ENCODE measurements at places on chromosomes 4 and X. TPM values are rescaled to one million over a fixed set of nuclear protein-coding genes. Genes with fewer than 3 reads are reported as not detected.

DNA sequence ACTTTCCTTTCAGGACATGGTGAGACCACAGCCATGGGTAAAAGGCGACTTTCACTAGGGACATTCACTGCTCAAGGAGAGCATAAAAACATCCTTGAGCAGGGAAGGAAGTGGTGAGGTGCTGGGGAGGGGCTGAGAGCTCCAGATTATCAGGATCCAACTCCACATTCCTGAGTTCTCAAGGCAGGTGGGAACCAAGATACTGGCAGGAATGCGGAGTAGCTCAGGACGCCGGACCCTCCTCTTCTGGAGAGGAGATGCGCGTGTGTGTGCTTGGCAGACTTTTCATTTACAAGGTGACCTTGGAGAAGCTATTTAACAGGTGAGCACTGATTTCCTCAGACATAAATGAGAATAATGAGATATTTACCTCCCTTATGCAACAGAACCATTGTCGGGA is 41.3 kb upstream of the TXK start:
- no peak for DNase-seq

SPATA18 gene
- 0.90 TPM for total RNA-seq

HELT gene
- not detected for total RNA-seq

DNA sequence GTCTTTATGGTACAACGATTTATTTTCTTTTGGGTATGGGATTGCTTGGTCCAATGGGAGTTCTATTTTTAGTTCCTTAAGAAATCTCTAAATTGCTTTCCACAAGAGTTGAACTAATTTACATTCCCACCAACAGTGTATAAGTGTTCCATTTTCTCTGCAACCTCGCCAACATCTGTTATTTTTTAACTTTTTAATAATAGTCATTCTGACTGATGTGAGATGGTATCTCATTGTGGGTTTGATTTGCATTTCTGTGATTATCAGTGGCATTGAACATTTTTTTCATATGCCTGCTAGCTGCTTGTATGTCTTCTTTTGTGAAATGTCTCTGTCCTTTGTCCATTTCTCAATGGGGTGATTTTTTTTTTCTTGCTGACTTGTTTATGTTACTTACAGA is 42.8 kb downstream of the UCHL1 start:
- DNase-seq = no peak

GRCh38 chr4:177511611-177512010 is 69.4 kb upstream of the AGA start:
- no peak for DNase-seq

GRCh38 chr4:48157271-48157670 is 23.2 kb upstream of the TXK start:
- DNase-seq = no peak

GRCh38 chr4:48139691-48140090 is 5.6 kb upstream of the TXK start:
- DNase-seq = no peak

DNA sequence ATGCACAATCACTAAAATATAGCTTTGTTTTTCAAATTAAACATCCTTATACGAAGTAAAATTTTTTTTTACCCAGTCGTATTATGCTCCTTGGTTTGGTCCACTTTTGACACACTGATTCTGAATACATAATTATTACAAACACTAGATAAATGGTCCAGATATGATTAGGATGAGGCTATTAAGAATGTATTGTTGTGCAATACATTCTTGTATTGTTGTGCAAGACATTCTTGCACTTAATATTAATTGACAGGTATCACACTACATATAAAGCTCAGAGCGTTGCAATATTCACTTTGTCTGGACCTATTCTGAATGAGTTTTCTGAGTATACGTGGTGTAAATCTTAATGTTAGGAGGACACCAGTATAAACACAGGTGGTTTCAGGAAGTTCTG is 464.0 kb downstream of the CFAP47 start:
- no peak for DNase-seq

DNA sequence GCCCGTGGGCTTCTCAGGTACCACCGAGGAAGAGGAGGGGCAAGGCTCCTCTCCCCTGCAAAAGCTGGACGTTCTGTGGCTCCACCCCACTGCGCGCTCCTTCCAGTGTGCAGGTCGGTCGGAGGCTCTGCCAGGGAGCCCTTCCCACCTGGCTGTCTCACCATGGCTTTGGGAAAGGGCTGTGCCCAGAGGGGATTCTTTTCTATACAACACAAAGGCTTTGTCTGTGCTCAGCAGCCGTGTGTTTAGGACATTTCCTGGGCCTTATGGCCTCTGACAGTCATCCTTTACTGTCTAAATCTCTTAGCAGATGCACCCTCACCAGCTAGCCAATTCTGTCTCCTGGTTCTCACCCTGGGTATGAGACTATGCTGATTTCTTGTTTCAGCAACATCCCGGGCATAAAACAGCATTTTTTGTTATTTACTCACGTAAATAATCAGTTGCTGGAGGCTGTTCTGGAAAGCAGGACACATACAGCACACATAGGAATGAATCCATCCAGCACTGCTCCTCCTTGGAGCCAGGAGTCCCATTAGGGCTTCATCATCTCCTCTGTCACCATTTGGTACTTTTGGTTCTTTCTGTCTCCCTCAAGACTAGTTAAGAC is 20.4 kb upstream of the ATXN3L start:
- no peak for DNase-seq

- no peak for DNase-seq
Measured at GRCh38 chrX:68185161-68185560, 248.1 kb downstream of the OPHN1 start.

PLP1 gene
- 1.3 TPM for total RNA-seq

- no peak for DNase-seq
Measured at GRCh38 chr4:44221407-44221806, 227.2 kb downstream of the KCTD8 start.

GRCh38 chr4:35939751-35940150 is 304.6 kb downstream of the ARAP2 start:
- no peak for DNase-seq

GRCh38 chrX:71053217-71053621 is 14.9 kb downstream of the SNX12 start:
- peak; percentile 28 for DNase-seq

GRCh38 chr4:177191586-177191985 is 118.1 kb upstream of the NEIL3 start:
- DNase-seq = no peak

FGF2 gene
- 8.4 TPM for total RNA-seq

SMARCA1 gene
- total RNA-seq = 32.4 TPM

DNA sequence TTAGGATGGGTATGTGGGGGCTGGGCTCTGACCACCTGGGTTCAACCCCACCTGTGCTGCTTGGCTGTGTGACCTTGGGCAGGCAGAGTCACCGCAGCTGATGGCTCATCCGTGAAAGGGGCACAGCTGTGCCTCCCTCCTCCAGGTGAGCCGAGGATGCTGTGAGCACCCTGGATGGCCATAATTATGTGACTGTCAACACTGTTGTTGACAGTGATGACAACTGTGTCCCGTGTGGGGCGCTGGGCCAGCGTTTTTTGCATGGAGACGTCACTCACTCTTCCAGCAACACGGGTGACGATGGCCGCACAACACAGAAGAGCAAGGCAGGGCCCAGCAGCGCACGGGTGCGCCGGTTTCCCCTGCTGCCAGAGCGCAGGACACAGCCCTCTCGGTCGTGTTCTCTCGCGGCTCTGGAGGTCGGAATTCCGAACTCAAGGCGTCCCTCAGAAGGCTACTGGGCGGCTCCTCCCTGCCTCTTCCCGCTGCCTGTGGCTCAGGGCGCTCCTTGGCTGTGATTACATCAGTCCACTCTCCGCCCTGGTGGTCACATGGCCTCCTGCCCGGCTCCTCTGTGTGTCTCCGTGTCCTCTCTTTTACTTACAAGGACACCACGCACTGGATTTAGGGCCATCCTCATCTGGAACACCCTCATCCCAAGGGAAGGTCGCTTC is 1.3 kb downstream of the SH3TC1 start:
- peak; percentile 78 for DNase-seq

IL2RG gene
- 0.57 TPM for total RNA-seq

DNA sequence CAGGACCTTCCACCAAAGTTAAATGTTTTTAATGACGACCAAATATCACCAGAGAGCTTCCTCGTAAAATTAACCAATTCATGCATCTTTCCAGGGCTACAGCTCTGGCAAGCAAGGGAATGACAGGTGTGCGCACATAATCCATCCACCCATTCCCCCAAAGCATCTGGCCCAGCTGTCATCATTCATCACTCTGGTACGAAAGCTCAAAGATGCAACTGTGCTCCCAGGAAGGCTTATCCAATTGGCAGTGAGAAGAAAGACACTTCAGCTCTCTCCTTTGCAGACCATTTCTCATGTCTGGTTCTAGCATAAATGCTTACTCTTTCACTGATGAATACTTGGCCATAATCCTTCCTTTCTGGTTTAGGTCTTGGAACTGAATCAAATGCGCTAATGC is 139.2 kb downstream of the NSUN7 start:
- DNase-seq = no peak

- DNase-seq = no peak
Measured at GRCh38 chrX:1904663-1905218, 289.9 kb downstream of the ASMT start.

- no peak for DNase-seq
Measured at GRCh38 chr4:110229266-110229665, 30.9 kb upstream of the ELOVL6 start.

DNA sequence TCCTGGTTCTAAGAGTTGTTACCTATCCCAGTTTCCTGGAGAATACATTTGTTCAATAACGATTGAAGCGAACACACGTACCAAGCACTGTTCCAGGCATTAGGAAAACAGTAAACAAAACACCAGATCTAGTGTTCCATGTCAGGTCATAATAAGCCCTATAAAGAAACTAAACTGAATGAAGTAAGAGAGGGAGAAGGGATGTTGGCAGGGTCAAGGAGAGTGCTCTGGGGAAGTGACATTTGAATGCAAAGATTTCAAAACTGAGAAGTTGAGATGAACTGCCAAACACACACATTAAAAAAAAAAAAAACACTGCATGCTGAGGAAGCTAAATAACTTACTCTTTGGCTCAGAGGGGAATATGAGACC is 14.4 kb upstream of the ENAM start:
- DNase-seq = no peak

- no peak for DNase-seq
Measured at GRCh38 chrX:71659959-71660358, 7.4 kb upstream of the LOC101059915 start.

GRCh38 chr4:6324999-6325787 is 55.5 kb downstream of the WFS1 start:
- peak; percentile 38 for DNase-seq

- DNase-seq = no peak
Measured at GRCh38 chr4:21826071-21826470, 122.5 kb downstream of the KCNIP4 start.

- no peak for DNase-seq
Measured at GRCh38 chr4:77920371-77920770, 57.7 kb downstream of the MRPL1 start.

DNA sequence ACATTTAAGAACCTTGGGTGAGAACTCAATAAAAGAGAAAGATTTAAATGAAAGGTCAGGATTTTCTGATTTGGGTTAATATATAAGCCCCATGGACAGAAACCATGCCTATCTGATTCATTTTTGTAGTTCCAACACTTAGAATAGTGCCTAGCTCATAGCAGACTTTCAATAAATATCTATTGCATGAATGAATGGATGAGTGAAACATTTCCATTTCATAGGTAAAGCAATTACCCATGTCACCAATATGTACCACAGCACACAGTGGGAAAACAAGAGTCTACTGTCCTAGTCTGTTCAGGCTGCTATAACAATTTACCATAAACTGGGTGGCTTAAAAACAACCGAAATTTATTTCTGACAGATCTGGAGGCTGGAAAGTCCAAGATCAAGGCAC is 63.9 kb upstream of the PTPN13 start:
- DNase-seq = no peak

SEL1L3 gene
- total RNA-seq = 3.4 TPM

- DNase-seq = no peak
Measured at GRCh38 chr4:179678093-179678814, 2236.0 kb upstream of the AGA start.

GRCh38 chr4:97582890-97583289 is 560.4 kb downstream of the STPG2 start:
- no peak for DNase-seq

DNA sequence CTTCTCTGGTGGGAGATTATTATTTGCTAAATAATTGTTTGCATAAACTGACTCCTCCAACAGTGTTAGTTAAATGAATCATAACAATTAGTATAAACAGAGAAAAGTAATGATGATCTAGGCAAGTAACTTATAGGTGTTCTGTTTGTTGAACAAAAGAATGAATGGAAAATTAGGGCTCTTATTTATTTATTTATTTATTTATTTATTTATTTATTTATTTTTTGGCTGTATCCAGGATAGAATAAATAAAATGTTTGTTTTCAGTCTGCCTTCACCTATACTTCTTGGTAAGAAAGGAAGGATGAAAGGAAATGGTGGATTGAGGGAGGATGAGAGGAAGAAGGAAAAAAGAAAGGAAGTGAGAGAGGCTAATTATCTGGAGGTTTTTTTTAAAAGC is 561.6 kb upstream of the MAGEB2 start:
- no peak for DNase-seq

DNA sequence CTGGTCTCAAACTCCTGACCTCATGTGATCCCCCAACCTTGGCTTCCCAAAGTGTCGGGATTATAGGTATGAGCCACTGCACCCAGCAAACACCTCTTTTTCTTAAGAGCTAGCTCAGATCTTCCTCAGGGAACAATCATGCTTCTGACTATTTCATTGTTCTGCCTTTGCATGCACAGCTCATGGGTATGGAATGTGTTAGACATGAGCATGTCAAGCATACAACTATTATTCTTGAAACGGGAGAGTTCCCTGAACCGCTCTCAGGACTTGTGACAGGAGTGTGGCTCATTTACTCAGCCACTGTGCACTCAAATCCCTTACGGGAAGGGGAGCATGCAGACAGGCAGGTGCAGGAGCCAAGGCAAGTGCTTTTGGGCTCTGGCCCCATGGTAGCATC is 231.7 kb upstream of the TAPT1 start:
- DNase-seq = no peak

DNA sequence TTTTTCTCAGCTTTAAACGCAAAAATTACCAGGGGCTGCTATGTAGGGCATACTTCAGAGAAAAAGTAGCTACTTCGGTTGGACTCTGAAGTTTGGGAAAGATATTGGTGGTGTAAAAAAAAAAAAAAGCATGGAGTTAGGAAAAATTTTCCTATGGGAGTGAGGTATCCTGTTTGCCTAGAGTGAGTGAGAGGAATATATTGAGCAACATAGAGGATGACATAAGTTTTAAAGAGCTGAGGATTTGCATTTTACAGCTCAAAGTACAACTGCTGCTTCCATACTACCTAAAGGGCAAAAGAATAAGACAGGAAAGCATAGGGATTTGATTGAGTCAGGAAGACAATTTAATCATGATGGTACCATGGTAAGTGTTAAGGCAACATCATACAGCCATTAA is 7.3 kb downstream of the GPRASP1 start:
- DNase-seq = no peak

C4orf51 gene
- not detected for total RNA-seq

UGT8 gene
- 0.13 TPM for total RNA-seq

Data from heart right ventricle (tissue), 16 donors.